GM03348 (cell line): ENCODE measurements at places on chromosomes 2 and 18.

DNA sequence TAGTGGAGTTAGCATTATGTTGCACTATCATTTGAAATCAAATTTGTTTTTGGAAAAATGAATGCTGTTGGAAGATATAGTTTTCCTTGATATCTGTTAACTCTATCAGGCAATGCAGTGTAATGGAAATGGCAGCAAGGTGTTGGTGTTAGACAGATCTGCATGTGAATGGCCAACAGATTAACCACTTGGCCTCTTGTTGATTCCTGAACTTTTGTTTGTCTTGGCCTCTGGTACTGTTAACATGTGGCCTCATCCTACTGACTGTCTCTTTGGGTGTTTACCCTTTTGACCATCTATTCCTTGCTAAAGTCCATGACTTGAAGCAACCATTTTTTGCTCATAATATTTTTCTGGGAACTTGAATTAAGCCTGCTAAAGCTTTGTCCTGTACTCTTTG, 110.2 kb upstream of the CDH2 start:
- DNase-seq, result no peak

DNA sequence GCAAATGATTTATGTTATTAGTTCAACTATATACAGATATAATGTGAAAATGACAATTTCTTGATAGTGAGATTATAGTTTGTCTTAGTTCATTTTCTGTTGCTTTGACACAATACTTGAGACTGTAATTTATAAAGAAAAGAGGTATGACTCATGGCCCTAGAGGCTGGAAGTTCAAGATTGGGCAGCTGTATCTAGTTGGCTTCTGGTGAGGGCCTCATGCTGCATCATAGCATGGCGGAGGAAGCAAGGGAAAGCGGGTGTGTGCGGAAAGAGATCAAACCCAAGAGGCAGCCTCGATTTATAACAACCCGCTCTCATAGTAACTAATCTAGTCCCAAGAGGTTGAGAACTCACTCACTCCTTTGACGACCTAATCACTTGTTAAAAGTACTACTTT, 11.4 kb downstream of the PLEKHA3 start:
- DNase-seq, result no peak

DNA sequence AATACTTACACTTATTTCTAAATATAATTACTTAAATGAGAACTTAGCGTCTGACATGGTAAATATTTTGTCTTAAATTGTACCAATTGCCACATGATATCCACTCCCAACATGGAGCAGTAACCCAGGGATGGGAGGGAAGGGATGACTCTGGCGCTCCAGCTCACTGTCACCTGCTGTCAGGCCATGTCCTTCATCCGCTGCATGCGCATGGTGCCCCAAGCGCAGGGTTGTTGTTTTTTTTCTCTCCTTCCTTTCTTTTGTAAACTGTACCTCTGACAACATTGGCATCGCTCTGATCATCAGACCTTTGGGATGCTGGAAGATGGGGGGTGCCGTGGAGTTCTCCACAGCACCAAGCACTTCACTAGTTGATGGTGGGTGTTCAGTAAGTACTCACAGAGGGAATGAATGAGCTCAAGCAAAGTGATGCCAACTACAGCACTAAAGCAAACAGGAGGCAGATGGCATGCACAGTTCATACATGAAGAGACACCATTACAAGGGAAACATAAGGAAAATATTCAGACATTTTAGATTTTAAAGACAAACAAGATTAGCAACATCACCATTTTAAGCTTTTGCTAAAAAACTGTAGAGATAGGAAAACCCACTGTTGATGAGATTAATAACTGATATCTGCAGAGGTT, 247.8 kb downstream of the GBX2 start:
- DNase-seq, result no peak

- DNase-seq, result no peak
Observed at GRCh38 chr2:235850771-235851551, 317.2 kb downstream of the GBX2 start.
